Stimulated activated CD4-positive, alpha-beta T cell treated with anti-CD3 and anti-CD28 coated beads, Interleukin-1b, Interleukin-23, amount 100 ng/mL, for 48 hours (primary cell): ENCODE measurements at places on chromosomes 5 and 9.

GRCh38 chr5:179135006-179135405 is 74.8 kb downstream of the ZNF354C start:
- no peak for DNase-seq

DNA sequence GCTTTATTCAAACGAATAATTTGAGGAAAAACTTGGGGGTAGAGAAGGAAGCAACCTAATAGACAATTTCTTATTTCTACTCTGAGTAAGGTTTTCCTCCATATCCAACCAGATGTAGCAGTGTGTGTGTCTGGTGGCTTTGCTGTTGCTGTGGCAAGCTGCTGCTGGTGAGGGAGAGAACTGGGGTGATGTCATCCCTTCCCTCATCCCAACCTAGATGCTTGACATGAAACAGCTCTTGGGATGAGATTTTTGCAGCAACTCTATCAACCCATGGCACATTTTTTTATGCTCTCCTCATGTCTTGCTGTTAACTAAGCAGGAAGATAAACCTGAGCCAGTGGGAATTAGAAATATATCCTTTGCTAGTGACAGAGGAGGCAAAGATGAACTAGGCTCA is 135.8 kb downstream of the PCSK1 start:
- DNase-seq, result no peak

DNA sequence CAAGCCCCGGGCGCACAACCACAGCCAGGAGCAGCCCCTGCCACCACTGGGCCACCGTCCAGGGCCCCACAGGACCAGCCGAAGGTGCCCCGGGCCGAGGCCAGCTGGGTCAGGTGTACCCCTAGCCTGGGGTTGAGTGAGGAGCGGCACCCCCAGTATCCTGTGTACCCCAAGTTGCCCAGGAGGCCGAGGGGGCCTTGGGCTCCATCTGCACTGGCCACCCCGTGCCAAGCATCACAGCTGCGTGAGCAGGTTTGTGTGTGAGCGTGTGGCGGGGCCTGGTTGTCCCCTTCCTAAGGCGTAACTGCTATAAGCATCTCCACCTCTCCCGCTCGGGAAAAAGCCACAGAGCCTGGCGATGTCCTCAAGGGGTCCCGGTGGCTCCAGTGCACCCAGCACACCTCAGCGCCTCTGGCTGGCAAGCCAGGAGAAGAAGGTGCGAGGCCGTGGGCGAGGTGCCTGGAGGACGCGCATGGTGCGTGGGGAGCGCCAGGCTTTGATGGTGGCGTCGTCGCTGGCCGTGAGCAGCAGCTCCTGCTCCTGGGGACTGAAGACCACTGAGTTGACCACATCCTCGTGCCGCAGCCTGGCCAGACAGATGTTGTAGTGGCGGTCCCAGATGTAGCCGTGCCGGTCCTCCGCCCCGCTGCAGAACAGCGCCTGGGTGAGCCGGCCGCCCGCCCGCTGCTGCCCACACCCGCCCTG is 3.9 kb downstream of the FBXW5 start:
- DNase-seq, result no peak

DNA sequence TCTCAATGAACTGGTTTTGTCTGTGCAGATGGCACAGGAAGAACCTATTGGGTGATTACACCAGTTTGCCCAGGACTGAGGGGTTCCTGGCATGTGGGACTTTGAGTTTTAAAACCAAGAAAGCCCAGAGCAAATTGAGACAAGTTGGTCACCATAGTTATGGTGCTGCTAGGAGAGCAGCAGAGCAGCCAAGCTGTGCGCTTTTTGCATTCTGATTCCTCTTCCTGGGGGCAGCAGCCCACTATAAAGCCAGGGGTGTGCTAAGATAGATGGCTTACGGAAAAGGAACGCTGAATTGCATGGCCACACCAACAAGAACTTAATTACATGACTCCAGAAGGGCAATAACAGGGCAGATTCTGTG is 49.7 kb downstream of the TIMD4 start:
- no peak for DNase-seq

- no peak for DNase-seq
These were observed 5.4 kb downstream of the GOLM1 start for GRCh38 chr9:86093788-86094555.

GRCh38 chr5:118173340-118173739 is 815.0 kb downstream of the DTWD2 start:
- DNase-seq, result no peak

- no peak for DNase-seq
These were observed 40.8 kb upstream of the ORM1 start for GRCh38 chr9:114282104-114282485.

DNA sequence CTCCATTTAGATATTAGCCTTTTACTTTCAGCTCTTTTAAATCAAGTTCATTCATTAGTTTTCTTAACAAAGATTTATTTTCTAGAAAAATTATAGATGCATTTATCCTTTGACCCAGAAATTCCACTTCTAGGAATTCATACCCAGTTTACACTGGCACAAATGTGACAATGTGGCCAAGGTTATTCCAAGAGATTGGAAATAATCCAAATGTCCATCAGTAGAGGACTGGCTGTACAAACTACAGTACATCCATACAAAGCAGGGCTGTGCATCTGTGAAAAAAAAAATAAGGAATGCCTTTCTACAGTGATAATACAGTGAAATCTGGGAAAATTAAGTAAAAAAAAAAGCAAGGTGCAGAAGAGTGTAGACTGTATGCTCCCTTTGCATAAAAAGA is 149.2 kb downstream of the GABBR2 start:
- no peak for DNase-seq

GRCh38 chr5:2270467-2270866 is 387.7 kb upstream of the IRX4 start:
- no peak for DNase-seq

GRCh38 chr5:168967882-168968620 is 332.9 kb downstream of the SLIT3 start:
- no peak for DNase-seq

DNA sequence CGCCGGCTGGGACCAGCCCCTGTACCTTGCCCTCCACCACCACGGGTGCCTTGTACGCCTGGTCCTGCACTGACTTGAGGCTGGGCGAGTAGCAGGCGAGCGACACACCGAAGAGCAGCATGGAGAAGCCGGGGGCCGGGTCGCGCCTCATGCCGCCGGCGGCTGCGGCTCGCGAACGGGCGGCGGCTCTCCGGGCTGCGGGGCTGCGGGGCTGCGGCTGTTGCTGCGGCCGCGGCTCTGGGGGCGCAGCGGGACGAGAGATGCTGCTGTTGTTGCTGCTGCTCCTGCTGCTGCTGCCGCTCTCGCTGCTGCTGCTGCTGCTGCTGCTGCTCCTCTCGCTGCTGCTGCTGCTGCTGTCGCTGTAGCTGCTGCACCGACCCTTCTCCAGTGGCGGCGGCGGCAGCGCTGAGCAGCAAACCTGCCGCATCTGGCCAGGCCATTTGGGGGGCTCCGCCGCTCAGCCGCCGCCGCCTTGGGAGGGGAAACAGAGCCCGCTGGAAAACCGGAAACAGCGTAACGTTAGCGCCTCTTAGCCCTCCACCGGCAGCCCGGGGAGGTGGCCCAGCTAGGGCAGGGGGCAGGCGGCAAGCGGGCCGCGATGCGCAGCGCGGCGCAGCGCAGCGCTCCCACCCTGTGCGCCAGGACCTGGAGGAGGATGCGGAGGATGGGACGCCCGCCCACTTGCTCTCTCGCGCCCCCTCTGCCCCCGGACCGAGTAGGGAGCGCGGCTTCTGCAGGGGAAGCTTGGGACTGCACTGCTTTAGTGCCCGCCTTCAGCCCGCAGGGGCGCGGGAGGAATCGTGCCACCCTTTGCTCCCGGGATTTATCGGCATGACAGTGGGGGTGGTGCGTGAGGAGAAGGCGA is at the start of gene NRG2:
Gene NRG2, minus strand, starts transcription at position 657 of the 865 bp plus-strand sequence.
- DNase-seq, result peak; percentile 40

DNA sequence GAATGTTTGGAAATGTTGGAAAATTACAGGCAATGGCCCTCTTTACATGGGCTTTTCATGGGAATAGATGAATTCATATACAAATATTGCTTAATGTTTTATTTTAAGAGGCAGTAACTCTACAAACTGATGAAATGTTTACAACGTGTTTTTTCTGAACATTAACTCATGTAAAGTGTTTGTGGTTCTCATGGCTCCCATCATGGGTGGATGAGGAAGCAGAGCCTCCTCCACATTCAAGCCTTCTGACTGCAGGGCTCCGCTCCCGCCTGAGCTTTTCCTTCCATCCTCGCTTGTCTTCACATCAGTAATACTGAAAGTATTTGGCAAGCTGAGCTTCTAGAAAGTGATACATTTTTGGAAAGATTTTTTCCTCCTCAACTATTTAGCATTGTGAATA is 204.2 kb downstream of the ARHGAP26 start:
- DNase-seq, result no peak

DNA sequence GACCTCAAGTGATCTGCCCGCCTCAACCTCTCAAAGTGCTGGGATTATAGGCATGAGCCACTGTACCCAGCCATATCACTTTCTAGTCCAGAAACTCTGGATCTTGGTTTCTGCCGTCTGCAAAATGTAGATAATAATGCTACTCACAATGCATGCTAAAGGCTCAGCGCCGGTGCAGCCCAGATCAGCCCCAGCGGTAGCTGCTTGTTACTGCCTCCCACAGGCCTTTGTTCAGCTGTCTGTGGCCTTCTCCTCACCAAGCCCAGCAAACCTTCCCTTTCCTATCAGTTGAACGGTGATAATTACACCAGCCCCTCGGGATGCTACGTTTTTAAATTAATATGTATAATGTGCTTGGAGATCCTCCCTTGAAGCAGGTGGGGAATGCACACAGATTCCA is 26.2 kb upstream of the MSX2 start:
- DNase-seq, result no peak

GRCh38 chr5:82336226-82336958 is 58.2 kb upstream of the RPS23 start:
- DNase-seq, result no peak

DNA sequence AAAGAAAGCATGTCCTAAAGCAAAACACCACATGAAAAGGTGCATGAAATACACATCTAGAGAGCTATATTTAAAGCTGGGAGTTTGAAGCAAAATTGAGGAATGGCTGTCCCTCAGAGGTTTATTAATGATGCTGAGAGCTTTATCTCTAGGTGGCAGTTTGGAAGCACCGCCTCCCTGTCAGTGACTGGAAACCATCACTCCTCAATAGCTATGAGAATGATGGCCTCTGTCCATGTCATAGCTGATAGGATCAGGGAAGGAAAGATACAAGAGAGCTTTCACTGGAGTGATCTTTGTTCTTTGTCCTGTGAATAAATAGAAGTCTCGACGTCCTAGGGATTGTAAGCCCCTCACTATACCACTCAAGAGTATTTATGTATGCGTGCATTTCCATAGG is 110.5 kb downstream of the NUDT12 start:
- no peak for DNase-seq

DNA sequence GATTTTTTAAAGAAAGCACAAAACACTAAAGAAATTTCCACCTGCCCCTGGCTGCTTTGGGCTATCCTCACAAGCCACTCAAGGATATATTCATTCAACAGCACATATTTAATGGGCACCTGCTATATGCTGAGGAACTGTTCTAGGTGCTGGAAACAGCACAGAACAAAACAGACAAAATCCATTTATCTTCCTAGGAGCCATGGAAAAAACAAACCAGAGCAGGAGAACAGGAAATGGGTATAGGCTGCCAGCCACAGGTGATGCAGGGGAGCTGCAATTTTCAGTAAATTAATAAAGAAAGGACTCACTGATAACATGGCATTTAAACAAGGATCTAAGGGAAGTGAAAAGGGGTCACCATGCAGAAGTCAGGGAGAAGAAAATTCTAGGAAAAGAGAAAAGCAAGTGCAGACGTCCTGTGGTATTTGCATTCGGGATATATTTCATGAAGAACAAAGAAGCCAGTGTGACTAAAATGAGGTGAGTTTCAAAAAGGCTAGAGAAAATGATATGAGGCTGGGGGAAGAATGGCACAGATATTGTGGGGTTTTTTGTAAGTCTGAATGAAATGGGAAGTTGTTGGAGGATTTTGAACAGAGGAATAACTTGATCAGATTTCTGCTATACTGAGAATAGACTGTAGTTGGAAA is 152.2 kb downstream of the ADAMTSL1 start:
- DNase-seq, result no peak

- no peak for DNase-seq
These were observed 64.3 kb downstream of the CSNK1A1 start for GRCh38 chr5:149486726-149487635.

- no peak for DNase-seq
These were observed 42.8 kb upstream of the EGFL7 start for GRCh38 chr9:136619742-136620440.

GRCh38 chr9:114372921-114373448 is 14.8 kb downstream of the AKNA start:
- peak; percentile 86 for DNase-seq

DNA sequence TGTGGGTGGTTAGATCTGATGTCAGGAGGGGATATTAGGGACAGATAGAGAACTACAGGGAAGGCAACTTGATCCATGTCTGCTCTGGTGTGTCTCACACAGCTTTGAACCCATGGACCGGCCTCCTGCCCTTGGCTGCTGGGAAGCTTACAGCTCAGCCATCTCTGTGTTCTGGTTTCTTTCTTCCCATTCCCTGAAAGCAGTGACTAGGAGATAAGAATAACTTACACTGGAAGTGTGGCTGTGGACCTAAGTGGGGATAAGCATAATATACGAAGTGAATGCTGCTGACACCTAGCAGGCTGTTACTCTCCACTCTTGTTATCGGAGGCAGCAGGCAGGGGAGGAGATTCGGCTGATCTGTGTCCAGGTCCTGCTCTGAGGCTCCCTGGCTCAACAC is 282.3 kb upstream of the TUT7 start:
- no peak for DNase-seq

- no peak for DNase-seq
These were observed 33.1 kb upstream of the SPIN1 start for GRCh38 chr9:88355166-88355565.

DNA sequence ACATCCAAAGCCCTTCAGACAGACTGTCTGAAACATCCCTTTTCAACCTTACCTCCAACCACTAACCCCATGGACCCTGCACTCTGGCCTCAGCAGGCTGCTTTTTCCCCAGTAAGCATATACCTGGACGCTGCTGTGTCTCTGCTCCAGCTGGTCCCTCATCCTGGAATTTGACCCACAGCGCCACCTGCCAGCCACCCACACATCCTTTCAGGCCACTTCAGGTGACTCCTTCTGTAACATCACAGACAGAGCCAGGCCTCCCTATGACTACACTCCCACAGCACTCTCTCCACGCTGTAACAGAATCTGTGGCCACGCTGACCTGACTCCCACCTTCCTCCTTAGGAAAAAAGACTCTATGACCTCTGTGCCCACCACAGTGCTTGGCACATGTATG is 3.4 kb downstream of the MGAT1 start:
- DNase-seq, result no peak

GRCh38 chr9:21559402-21560280 is 77.5 kb upstream of the IFNE start:
- peak; percentile 48 for DNase-seq

- no peak for DNase-seq
These were observed 609.4 kb upstream of the COX7C start for GRCh38 chr5:86008293-86008692.

- no peak for DNase-seq
These were observed 524.2 kb downstream of the SPATA31D1 start for GRCh38 chr9:82512728-82513127.
